A549 treated with DMSO at 1 μM for 4 hours (cell line): ENCODE measurements at places on chromosomes 2 and 18. TPM values are rescaled to one million over a fixed set of nuclear protein-coding genes. Genes with fewer than 3 reads are reported as not detected.

LHCGR gene
- not detected in 5 replicates for total RNA-seq

IKZF2 gene
- total RNA-seq, result 0.12 to 0.36 TPM (median 0.18 TPM) in 5 replicates

MYO7B gene
- total RNA-seq, result 0.11 to 0.17 TPM (median 0.14 TPM) in 5 replicates

SOX11 gene
- not detected in 5 replicates for total RNA-seq

SLC23A3 gene
- total RNA-seq, result 0.57 to 1.4 TPM (median 0.70 TPM) in 5 replicates

C1GALT1C1L gene
- total RNA-seq, result 1.7 to 2.3 TPM (median 2.1 TPM) in 5 replicates

OTOS gene
- total RNA-seq, result 0.21 TPM in 1 of 5 replicates, not detected in the others

GALNT3 gene
- not detected in 5 replicates for total RNA-seq

DNER gene
- 5.6 to 9.1 TPM (median 6.7 TPM) in 5 replicates for total RNA-seq
